Hindlimb muscle (tissue), 1 donor: ENCODE measurements at places on chromosomes 5 and 9. TPM values are rescaled to one million over a fixed set of nuclear protein-coding genes. Genes with fewer than 3 reads are reported as not detected.

The ZNF354C gene
- 6.7 TPM for polyA plus RNA-seq

The MARCHF6 gene
- 99.4 TPM for polyA plus RNA-seq

The CCNO gene
- polyA plus RNA-seq = 0.39 TPM

The PTGES gene
- 9.2 TPM for polyA plus RNA-seq

The MRPL50 gene
- polyA plus RNA-seq = 13.3 TPM

The RLN2 gene
- polyA plus RNA-seq = 0.61 TPM

The MSX2 gene
- 0.44 TPM for polyA plus RNA-seq

The TMEM215 gene
- polyA plus RNA-seq = 1.4 TPM
